ENCODE measurements at places on chromosomes 5 and 9.

DNA sequence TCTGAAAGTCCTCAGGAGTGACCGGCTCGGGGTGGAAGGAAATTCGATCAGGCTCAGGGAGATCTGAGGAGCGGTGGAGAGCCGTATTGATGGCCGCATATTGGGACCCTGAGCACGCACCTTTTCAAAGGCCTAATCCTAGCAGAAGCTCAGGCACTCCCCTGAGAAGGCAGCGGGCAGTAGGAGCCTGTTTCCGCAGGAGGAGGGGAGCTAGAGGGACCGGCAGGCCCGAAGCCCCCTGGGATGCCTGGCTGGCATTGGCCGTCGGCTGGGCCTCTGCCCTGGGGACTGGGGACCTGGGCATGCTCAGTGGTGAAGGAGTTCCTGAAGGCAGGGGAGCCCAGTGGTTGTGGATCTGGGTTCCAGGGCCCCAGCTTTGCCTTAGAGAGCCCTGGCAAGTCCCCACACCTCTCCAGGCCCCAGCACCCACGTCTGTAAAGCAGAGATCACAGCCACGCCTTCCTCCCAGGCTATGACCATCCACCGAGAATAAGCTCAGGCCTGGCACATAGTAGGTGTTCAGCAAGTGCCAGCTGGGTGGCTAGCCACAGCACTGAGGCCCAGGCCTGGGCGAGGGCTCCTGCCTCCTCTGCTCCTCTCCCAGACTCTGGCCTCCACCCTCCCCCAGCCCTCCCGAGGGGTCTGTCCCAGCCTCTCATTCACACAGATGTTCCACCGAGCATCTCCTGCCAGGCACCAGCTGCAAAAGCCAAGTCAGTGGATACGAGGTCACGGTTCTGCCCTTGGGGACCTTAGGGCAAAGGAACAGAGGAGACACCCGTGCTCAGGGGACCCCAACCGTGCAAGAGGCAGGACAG lies 17.2 kb upstream of the QRFP start:
- no peak for DNase-seq

GRCh38 chr9:129524582-129525270 lies 96.2 kb downstream of the C9orf50 start:
- no peak for DNase-seq

GRCh38 chr5:141850244-141850768 lies 27.9 kb downstream of the PCDH1 start:
- no peak for DNase-seq

DNA sequence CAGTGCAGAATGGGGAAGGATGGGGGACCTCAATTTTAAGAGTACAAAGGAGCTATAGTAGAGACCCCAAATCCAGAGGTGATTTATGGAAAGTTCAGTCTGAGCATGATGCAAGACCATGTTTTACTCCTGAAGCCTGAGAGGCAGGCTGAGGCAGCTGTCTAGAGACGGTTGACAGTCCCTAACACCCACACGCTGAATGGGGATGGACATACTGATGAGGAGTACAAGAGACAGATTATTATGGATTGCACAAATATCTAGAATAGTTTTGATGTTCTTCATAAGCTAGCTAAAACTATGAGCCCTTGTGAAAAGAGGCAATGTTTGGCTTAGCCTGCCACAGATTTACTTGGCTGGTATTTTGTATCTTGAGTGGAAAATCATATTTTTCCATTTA lies 64.5 kb downstream of the PRR16 start:
- DNase-seq: no peak

- DNase-seq: no peak
Measured at GRCh38 chr5:132666310-132667123, 7.3 kb upstream of the IL4 start.

GRCh38 chr5:174176511-174176910 lies 131.0 kb downstream of the NSG2 start:
- no peak for DNase-seq

DNA sequence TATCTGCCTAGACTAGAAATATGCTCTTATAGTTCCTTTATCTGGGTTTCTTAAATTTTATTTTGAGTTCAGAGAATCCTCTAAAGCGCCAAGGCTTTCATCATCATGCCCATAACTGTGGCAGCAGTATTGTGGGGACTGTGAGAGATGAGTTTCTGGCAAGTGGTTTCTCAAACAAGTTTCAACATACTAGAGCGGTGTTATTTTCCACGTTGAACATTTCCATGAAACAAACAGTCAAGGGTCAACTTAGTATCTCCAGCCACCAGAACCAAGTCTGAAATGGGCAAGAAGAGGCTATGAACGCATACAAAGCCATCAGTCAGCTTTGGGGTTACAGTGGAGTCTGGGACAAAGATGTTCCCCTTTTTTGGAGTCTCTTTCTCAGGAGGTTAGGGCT lies 40.3 kb downstream of the SERINC5 start:
- no peak for DNase-seq

All from neural crest cell (in vitro differentiated cells).